ENCODE measurements at places on chromosomes 1 and 21.

GRCh38 chr1:56908619-56909221, 54.1 kb downstream of the C8A start:
- DNase-seq: no peak

GRCh38 chr1:200524092-200524491, 96.5 kb downstream of the KIF14 start:
- DNase-seq: no peak

- no peak for DNase-seq
These were observed 15.5 kb upstream of the PSMB2 start for GRCh38 chr1:35656863-35657232.

GRCh38 chr1:100051401-100051800, 81.3 kb downstream of the SASS6 start:
- no peak for DNase-seq

DNA sequence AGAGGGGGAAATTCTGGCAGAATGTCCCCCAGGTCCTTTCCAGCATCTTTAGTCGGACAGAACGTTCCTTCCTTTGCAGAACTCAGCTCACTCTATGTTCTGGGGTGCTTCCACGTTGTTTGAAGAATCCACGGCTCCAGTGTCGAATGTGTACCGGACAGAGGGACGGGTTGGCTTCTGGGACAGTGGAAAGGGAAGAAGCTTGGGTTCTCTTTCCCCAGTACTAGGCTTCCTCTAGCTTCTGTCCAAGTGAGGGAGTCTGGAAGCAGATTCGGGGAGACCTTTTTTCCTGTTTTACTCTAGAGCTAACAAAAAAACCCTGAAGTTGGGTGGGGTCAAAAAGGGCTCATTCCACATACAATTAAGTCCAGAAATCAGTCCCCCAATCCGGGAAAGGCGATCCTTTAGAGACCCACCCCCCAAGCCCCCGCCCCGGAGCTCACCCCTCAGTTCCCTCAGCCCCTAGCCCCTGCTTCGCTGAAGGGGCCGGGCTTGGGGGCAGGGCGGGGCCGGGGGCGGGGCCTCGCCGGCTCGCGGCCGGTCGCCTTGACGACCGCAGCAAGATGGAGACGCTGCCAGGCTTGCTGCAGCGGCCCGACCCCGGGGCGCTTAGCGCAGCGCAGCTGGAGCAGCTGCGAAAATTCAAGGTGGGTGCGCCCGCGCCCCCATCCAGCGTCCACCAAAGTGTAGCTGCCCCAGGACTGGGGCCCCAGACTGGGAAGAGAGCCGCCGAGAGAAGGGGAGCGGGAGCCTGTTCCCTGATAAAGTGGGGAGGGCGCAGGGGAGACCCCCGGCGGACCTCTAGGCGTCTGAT, at the start of gene RIIAD1:
RIIAD1 (plus strand) TSS at position 549 of the 814 bp plus-strand sequence; CDS start at position 564, 15 bp downstream.
- DNase-seq: peak; percentile 38

- peak; percentile 26 for DNase-seq
These were observed 11.5 kb upstream of the PLA2G5 start for GRCh38 chr1:20058531-20058930.

DNA sequence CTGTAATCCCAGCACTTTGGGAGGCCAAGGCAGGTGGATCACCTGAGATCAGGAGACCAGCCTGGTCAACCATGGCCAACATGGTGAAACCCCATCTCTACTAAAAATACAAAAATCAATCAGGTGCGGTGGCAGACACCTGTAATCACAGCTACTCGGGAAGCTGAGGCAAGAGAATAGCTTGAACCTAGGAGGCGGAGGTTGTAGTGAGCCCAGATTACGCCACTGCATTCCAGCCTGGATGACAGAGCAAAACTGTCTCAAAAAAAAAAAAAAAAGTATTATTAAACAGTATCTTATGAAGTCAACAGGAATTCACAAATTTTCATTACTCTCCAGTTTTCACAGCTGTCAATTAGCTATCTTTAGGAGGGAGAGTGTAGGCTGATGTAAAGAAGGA, 3.8 kb downstream of the ACBD6 start:
- no peak for DNase-seq

DNA sequence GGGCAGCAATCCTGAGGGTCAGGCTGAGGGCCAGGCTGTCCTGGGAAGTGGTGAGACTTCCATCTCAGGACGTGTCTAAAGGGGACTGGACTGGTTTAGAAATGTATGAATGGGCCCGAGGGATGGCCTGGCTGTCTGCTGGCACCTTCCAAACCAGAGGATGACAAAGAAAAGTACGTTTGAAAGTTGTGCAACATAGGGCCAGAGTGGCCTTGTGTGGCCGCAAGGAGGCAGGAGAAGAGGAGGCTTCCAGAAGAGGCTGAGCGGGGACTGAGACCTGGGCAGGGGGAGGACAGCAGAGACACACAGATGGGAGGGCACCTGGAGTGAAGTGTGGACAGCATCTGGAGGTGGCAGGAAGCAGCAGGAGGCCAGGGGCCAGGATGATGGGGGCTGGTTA, 2.6 kb upstream of the SYTL1 start:
- DNase-seq: no peak

DNA sequence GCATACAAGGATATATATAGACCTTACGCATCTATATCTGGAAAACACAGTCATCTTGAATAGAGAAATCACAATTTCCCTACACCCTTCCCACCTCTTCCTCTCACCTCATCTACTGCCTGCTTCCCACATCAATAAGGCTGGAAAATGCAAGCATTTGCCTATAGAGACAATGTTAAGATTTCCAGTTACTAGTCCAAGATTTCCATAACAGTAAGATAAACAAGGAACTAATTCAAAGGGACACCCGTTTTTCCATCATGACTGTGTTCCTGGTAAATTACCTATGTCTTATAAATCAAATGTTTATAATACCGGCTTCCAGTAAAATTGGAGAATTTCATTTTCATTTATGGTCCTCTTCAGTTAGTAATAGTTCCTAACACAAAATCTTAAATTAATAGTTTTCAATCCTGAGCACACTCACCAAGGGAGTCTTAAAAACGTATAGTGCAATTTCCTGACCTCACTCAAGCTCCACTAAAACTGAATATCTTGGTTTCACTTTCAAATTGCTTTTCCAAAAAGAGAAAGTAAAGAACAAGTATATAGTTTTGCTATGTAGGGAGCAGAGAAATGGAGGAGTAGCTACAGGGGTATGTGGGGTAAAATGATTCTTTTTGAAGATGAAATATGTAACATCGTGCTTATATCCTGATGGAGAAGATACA, 398.7 kb downstream of the PLPP3 start:
- no peak for DNase-seq

- no peak for DNase-seq
These were observed 122.6 kb downstream of the KCNJ6 start for GRCh38 chr21:37793660-37794059.

GRCh38 chr1:217184854-217185253, 446.0 kb downstream of the GPATCH2 start:
- no peak for DNase-seq

GRCh38 chr1:44246806-44247205, 33.5 kb downstream of the DMAP1 start:
- DNase-seq: no peak

GRCh38 chr1:167208624-167208976, 12.1 kb upstream of the POU2F1 start:
- no peak for DNase-seq

DNA sequence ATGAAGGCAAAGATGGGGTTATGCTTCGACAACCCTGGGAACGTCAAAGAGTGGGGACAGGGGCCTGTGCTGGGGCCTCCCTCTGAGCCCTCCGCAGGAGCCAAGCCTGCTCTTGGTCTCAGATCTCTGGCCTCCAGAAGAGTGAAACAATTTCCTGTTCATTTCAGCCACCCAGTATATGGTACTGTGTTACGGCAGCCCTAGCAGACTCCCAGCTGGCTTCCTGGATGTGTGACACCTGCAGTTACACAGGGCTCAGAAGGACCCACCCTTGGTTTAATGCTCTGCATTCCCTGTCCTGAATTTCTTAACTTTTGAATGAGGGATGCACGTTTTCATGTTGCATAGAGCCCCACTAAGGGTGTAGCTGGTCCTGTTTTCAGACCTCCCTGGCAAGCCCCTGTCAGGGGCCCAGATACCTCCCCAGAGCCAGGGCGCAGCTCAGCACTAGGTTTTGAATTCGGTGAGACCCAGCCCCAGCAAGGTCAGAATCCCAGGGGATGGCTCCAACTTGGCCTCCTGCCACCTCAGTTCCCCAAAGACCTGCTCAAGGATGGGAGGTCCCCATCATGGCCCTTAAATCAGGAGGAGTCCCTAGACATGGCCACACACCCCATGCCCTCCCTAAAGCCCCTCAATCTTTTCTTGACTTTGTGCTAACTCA, 79.0 kb upstream of the IFFO2 start:
- no peak for DNase-seq
